ENCODE measurements at places on chromosomes 6 and 20. TPM values are rescaled to one million over a fixed set of nuclear protein-coding genes. Genes with fewer than 3 reads are reported as not detected.

ACSS1 gene
- 16.8 TPM for total RNA-seq

DNA sequence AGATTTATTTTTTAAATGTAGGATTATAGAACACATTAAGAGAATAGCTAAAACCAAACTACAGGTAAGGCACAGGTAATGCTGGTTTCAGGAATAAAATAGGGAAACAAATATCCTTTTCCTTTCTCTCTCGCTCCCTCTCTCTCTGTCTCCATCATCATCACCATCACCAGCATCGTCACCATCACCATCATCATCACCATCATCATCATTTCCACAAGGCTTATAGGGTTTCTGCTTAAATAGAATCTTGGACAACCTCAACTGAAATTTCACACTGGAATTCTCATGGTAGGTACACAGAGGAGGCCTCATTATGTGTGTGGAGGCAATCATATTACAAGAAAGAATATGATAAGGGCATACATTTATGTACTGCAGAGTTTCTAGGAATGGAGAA, 823.6 kb downstream of the MAFB start:
- no peak for DNase-seq

DNA sequence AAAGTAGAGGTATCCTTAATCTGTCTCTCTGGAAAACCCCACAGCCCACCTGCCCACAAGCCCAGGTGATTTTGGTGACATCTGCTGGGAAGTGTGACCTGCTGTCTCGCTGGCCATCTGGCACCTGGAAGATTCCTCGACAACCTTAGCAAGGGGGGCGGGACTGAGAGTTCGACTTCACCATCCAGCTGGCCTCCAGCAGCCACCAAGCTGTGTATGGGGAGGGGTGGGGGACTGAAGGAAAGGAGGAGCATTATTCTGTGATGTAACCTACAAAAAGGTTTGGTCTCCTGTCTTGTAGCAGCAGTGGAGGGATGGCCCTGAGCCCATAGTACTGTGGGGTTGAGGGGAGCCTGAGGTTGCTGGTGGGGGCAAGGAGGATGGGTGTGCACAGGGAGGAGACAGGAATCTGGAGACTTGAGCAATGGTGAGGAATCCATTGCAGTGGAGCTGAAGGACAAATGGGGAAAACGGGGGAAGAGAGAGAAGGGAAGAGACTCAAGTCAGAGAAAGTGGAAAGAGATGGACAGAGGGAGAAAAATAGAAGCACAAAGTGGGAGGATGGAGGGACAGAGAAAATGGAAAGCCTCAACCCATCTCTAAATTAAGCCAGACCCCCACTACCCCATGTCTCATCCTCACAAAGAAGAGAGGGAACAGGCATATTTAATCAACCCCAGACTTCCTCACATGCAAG, 4.0 kb downstream of the LY6G6F start:
- no peak for DNase-seq

DNA sequence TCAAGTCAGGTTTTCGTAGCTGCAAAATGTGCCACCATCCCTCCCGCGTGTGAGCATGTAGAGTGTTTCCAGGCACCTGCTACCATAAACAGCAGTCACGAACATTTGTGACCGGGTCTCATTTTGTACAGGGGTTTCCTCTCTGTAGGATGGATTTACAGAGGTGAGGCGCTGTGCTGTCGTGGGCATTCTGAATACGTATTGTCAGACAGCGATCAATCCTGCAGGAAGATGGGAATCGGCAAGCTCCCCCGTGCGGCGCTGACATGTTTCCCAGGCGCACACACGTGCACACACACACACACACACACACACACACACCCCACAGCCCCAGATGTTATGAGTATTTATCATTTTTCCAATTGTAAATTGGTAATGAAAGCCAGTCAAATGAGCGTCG, 15.8 kb downstream of the ANKRD60 start:
- DNase-seq: no peak

- DNase-seq: no peak
These were observed 522.0 kb upstream of the GJE1 start for GRCh38 chr6:141610741-141611140.
